ENCODE measurements at places on chromosomes 11 and 22. TPM values are rescaled to one million over a fixed set of nuclear protein-coding genes. Genes with fewer than 3 reads are reported as not detected.

The FXYD2 gene
- 10.5 TPM for total RNA-seq

The DGAT2 gene
- 0.35 TPM for total RNA-seq

The CLTCL1 gene
- total RNA-seq = 1.7 TPM

The SMC1B gene
- not detected for total RNA-seq

The SYCE3 gene
- total RNA-seq = not detected

The MRGPRX1 gene
- not detected for total RNA-seq

The NELL1 gene
- not detected for total RNA-seq

The CRYBA4 gene
- total RNA-seq = not detected

The BARX2 gene
- total RNA-seq = not detected

The MUC5B gene
- not detected for total RNA-seq

DNA sequence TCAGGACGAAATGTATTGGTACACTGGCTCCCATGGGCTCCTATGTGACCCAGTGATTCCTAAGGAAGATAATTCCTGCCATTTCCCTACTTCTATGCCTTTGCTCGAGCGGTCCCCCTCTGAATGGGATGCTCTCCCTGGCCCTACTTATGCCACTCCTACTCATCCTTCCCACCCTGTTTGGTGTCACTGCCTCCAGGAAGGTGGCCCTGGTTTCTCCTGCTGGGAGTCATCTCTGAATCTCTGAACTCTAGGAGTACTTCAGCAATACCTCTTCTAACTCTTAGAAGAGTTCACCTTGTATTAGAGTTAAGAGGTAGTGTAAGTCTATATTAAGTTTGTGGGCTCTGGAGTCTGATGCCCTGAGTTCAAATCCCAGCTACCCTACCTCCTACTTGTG is 35.5 kb upstream of the LRRC55 start:
- H3K27ac ChIP-seq = no peak overlapping the region
- H3K36me3 ChIP-seq = no peaks in the 10 kb centered on the region
- no peaks in the 10 kb centered on the region for H3K27me3 ChIP-seq
- H3K4me3 ChIP-seq = no peak overlapping the region
- no peaks in the 10 kb centered on the region for H3K4me1 ChIP-seq

- no peaks in the 10 kb centered on the region for H3K36me3 ChIP-seq
- H3K27ac ChIP-seq = no peak overlapping the region
These were observed 63.2 kb upstream of the RRAS2 start for GRCh38 chr11:14422052-14422813.

DNA sequence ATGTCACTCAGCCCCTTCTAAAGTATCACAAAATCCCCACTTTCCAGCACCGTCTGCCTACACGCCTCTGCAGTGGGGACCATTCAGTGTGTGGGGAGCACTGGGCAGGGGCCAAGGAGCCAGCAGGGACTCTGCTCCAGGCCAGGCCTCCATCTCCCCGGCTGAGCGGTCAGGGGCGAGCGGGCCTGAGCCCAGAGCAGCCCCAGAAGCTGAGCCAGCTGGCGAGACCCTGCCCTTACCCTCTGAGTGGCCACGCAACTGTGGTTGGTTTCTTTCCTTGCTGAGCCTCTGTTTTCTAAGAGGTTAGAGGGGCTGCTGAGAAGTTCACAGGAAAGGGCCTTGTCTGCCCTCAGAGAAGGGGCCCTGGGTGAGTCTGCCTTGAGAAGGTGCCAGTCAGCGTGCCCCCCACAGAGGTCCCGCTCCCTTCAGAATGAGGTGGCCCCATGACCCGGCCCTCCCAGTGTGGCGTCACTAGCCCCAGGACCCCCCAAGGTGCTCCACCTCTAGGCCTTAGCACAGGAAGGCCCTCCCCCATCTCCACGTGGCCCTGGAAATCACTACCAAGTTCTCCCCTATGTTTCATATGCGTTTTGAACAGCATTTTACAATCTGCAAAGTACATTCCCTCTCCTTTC is 46.9 kb downstream of the WNT11 start:
- no peak for DNase-seq
- H3K4me1 ChIP-seq = no peaks in the 10 kb centered on the region
- no peaks in the 10 kb centered on the region for H3K36me3 ChIP-seq
- no peaks in the 10 kb centered on the region for H3K27me3 ChIP-seq
- no peak overlapping the region for H3K4me3 ChIP-seq
- no peak overlapping the region for H3K27ac ChIP-seq

DNA sequence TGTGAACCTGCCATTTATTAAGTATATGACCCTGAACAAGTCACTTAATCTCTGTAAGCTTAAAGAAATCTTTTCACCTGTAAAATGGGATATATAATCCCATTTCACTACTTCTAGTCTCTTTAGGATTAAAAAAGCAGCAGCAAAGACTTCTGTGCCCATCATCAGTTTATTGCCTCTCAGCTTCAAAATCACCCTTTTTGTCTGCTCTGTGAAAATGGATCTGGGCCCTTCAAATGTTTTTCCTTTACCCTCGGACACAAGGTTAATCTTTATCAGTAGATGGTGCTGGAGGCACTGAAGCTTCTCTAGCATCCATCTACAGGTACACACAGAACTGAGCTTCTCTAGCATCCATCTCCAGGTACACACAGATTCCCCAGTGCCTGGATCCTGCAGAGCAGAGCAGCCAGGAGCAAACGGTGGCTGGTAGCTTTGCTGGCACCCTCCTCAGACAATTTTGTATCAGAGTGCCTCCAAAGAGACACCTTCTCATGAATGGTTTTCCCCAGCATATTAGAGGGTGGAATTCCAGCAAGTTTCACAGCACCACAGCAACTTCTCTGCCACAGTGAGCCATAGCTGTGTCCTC is 56.8 kb downstream of the CADM1 start:
- no peaks in the 10 kb centered on the region for H3K27me3 ChIP-seq
- H3K4me1 ChIP-seq = no peaks in the 10 kb centered on the region
- no peaks in the 10 kb centered on the region for H3K36me3 ChIP-seq
- H3K27ac ChIP-seq = no peak overlapping the region

- no peak for DNase-seq
- H3K36me3 ChIP-seq = no peaks in the 10 kb centered on the region
- H3K27ac ChIP-seq = no peak overlapping the region
These were observed 6.1 kb downstream of the APLNR start for GRCh38 chr11:57230791-57231538.

- H3K36me3 ChIP-seq = no peaks in the 10 kb centered on the region
- no peak for DNase-seq
- no peaks in the 10 kb centered on the region for H3K4me1 ChIP-seq
- no peak overlapping the region for H3K27ac ChIP-seq
These were observed 8.8 kb downstream of the ARHGAP42 start for GRCh38 chr11:100695911-100696310.

DNA sequence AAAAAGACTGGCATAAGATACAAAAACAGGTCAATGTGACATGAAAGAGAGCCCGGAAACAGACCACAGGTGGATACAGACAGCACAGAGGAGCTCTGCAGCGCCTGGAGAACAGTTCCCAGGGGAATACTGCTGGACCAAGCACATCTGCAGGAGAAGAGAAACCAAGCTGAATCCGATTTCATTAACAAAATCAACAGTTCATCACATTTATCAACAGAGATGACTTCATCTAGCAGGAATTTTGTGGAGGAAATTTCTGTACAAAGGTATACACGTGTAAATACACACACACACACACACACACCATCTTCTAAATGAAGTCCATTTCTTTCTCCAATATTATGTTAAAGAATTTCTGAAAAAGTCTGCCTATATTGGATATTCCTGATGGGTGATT is 17.1 kb downstream of the YPEL1 start:
- DNase-seq = no peak
- H3K4me3 ChIP-seq = no peak overlapping the region
- H3K27ac ChIP-seq = no peak overlapping the region
- H3K36me3 ChIP-seq = no peaks in the 10 kb centered on the region
- H3K27me3 ChIP-seq = no peaks in the 10 kb centered on the region

DNA sequence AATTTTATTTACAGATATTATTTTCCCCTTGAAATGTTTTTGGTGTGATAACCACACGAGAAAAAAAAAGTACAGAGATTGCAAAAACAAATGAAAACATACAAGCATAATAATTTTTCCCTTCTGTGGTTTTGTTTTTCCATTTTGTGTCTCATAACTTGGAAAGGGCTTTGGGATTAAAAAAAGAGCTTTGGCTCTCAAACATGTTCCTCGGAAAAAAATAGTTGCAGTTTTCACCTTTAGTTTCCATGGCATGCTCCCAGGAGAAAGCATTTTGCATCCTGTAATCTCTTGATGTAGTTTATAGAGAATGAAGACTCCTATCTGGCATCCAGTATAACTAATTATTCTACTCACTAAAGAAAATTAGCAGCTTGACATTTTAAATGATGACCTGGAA is 362.1 kb upstream of the PDGFD start:
- H3K4me3 ChIP-seq = no peak overlapping the region
- no peaks in the 10 kb centered on the region for H3K4me1 ChIP-seq
- H3K36me3 ChIP-seq = no peaks in the 10 kb centered on the region
- H3K27ac ChIP-seq = no peak overlapping the region

GRCh38 chr11:8543278-8543677 is 50.8 kb downstream of the STK33 start:
- H3K27ac ChIP-seq = no peak overlapping the region
- no peaks in the 10 kb centered on the region for H3K4me1 ChIP-seq
- H3K27me3 ChIP-seq = no peaks in the 10 kb centered on the region
- H3K4me3 ChIP-seq = no peak overlapping the region

GRCh38 chr11:17376493-17376892 is 12.0 kb downstream of the KCNJ11 start:
- no peaks in the 10 kb centered on the region for H3K27me3 ChIP-seq
- no peak for DNase-seq
- no peaks in the 10 kb centered on the region for H3K4me1 ChIP-seq
- H3K27ac ChIP-seq = no peak overlapping the region

GRCh38 chr11:83087035-83087434 is 15.3 kb upstream of the RAB30 start:
- no peak for DNase-seq
- no peaks in the 10 kb centered on the region for H3K27me3 ChIP-seq
- H3K4me3 ChIP-seq = no peak overlapping the region
- no peaks in the 10 kb centered on the region for H3K36me3 ChIP-seq
- H3K4me1 ChIP-seq = no peaks in the 10 kb centered on the region
- no peak overlapping the region for H3K27ac ChIP-seq

GRCh38 chr11:25734591-25735211 is 597.2 kb upstream of the ANO3 start:
- no peaks in the 10 kb centered on the region for H3K4me1 ChIP-seq
- no peaks in the 10 kb centered on the region for H3K36me3 ChIP-seq
- no peak overlapping the region for H3K27ac ChIP-seq
- DNase-seq = no peak
- H3K4me3 ChIP-seq = no peak overlapping the region

GRCh38 chr11:110986016-110986415 is 259.5 kb upstream of the POU2AF2 start:
- no peaks in the 10 kb centered on the region for H3K4me1 ChIP-seq
- H3K4me3 ChIP-seq = no peak overlapping the region
- no peaks in the 10 kb centered on the region for H3K27me3 ChIP-seq
- H3K36me3 ChIP-seq = no peaks in the 10 kb centered on the region
- no peak overlapping the region for H3K27ac ChIP-seq
- no peak for DNase-seq
